ENCODE measurements at places on chromosomes 4 and X.

DNA sequence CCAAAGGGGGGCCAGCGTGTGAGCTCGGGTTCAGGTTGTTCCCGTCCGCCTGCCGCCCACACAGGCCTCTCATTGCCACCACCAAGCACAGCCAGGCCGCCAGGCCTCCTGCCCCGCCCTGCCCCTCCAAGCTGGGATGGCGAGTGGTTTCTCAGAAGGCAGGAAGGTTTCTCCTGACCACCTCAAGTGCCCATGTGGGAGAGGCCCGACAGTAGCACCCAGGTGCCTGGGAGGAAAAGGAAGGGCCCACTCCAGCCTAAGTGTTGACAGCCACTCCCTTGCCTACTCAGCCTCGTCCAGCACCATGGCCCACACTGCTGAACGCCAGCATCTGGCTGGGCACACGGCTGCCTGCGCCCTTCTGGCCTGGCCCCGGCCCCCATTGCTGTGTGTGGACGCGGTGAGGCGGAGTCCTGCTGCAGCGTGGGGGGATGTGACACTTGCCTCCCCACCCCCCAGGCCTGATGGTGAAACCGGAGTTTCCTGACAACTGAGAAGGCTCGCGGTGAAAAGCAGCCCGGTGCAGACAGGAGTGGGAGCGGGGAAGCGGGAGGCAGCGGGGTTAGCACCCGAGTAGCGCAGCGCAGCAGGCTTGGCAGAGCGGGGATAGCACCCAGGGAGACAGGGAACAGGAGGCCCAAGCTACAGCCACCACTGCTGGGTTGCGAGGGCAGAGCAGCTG is 19.2 kb downstream of the FLNA start:
- DNase-seq, result no peak

GRCh38 chrX:68878977-68879645 is 50.3 kb downstream of the EFNB1 start:
- no peak for DNase-seq

DNA sequence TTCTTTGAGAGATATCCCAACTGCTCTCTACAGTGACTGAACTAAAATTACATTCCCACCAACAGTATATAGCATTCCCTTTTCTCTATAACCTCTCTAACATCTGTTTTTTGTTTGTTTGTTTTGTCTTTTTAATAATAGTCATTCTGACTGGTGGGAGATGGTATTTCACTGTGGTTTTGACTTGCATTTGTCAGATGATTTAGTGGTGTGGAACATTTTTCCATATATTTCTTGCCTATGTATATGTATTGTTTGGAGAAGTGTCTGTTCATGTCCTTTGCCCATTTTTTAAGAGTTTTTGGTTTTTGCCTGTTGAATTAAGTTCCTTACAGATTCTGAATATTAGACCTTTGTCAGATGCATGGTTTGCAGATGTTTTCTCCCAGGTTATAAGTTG is 9.0 kb downstream of the USO1 start:
- DNase-seq, result no peak

DNA sequence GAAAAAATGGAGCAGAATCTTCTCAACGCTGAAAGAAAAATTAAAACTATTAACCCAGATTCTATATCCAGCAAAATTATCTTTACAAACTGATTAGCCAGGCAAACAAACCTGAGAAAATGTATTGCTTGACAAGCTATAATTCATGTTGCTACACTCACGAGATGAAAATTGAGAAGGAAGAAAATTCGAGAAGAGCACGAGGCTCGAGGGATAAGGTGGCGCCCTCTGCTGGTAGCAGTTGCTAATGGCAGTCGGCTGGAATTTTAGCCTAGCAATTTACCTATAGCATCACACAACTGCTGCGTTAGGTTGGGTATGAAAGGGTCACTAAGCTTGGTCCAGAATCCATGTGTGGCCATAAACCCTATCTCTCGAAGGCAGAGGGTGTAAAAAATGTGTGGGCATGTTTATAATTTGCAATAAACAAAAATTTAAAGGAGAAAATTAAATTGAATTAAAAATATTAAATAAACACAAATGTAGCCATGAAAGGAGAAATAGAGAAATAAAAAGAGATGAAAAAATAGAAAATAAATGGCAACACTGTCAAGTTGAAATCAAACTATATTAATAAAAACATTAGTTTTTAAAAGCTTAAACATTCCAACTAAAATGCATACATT is 126.6 kb downstream of the PPP4R3C start:
- DNase-seq, result peak; percentile 5

DNA sequence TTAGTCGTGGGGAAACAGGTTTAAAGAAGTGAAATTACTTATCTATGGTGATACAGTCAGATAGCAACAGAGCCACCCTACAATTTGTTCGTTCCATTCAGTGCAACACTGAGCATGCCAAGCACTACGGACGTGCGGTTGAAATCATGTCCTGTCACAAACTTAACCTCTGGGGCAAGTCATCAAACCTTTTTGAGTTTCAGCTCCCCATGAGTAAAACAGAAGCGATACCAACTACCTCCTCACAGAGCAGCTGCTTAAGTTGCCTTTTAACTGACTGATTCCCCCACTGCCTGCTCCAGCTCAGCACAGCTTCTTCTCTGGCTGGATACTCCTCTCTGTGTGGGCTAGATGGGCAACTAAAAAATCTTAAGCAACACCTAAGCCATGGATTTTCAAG is 36.0 kb downstream of the LHFPL1 start:
- DNase-seq, result no peak

DNA sequence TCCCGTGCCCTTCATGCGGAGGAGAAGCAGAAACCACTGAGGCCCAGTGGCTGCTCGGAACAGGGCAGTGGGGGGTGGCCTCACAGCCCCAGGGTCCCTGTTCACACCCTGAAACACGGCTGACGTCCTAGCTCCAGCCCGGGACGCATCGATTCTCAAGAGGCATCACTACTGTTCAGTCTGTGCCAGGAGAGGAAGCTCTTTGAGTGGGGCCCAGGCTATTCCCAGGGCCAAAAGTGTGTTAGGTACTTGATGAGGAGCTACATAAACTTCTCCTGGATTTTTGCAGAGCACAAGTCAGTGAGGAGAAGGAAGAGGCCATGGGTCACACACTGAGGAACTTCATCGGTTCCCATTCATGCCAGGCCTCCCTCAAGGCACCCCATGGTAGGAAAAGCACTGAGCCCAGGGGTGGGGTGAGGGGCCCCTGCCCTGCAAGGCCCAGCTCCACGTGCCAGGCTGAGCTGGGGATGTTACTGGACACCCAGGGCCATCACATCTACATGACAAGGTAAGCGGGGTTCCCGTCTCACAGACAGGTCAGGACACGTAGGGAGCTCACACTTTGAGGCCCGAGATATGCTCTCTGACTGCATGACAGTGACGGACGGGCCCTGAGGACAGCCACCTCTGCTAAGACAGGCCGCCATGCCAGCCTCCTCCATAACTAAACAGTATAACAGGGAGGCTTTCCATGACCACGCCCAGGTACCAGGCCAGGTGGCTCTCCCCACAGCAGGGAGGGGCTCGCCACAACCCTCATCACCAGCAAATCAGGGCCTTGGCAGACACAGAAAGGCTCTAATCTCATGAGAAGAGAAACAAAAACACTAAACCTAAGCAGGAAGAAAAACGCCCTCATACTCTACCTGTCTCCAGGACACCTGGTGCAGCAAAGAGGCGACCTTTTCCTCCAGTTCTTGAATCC is 12.4 kb downstream of the TNIP2 start:
- DNase-seq, result peak; percentile 27

DNA sequence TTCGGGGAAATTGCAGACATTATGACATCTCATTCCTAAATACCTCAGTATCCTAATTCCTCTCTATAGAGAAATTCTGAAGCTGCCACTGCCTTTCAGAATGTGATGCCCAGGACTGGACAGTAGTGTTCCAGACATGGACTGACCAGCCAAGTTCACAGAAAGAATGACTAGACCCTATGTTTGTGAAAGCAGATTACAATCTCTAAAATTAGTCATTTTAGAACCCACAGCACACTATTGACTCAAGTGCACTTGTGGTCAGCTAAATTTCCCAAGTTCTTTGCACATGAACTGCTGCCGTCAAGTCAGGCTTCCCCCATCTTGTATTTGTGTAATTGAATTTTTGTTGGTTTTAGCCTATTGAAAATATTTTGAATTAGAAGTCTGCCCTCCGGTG is 81.0 kb upstream of the ESX1 start:
- DNase-seq, result no peak

GRCh38 chr4:152257601-152258066 is 278.3 kb downstream of the FBXW7 start:
- DNase-seq, result no peak

DNA sequence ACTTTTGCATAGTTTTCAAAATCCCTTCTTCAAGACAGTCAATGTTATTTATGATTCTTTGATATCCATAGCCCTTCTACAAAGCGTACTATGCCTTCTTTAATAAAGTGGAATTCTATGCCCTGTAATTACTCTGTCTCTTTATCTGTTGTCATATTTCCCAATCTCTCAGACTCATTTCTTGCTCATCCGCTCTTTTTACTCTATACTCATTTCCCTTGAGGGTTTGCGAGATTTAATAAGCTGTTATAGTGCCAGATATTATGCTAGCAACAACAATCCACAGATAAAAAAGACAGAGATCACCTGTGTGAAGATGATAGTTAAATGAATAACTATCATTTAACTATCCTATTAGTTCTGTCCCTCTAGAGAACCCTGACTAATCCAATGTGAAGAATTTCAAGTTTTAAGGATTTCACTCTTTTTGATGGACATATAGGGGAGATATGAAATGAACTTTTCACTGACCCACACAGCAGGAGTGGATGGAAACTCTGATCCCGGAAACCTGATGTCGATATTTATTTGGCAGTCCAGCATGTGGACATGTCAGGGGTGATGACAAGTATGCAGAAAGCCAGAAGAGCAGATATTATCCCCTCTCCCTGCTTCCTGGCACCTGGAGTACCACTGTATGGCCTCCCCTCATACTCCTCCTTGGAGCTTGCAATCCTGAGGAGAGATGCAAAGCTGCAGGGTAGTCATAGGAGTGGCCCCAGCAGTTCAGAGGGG is 49.7 kb downstream of the TMEM156 start:
- DNase-seq, result no peak

DNA sequence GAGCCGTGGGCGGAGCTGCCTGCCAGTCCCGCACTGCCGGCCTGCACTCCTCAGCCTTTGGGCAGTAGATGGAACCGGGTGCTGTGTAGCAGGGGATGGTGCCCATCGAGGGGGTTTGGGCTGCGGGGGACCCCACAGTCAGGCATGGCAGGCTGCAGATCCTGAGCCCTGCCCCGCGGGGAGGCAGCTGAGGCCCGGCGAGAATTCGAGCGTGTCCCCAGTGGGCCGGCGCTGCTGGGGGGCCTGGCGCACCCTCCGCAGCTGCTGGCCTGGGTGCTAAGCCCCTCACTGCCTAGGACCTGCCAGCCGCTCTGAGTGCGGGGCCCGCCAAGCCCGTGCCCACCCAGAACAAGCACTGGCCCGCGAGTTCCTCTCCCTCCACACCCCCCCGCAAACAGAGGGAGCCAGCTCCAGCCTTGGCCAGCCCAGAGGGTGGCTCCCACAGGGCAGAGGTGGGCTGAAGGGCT is 391.5 kb downstream of the SPOCK3 start:
- DNase-seq, result no peak

DNA sequence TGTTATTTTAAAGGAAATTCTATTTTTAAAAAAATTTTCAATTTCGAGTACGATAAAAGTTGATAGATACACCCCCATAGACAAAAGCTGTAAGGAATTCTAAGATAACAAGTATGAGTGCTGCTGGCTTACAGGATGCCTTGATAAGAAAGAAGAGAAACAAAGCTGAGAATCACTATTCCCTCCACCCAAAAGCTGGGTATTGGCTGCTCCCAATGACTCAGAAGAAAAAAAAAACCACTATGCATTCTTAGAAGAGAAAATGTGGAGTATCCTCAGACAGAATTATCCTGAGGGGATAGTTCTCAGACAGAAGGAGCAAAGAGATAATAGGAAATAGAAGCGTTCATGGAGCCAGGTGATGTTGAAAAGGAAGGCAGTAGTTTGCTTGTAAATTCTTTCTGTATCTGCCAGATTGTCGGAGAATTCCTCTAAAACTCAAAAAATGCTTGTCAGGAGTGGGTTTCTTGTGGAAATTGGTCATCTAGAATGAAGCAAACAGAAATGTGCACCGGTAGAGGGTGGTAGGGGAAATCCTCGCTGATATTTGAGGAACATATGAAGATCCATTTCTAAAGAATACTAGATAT is 217.5 kb upstream of the ADAMTS3 start:
- DNase-seq, result no peak

GRCh38 chr4:40916218-40916555 is 166.4 kb downstream of the NSUN7 start:
- DNase-seq, result no peak

DNA sequence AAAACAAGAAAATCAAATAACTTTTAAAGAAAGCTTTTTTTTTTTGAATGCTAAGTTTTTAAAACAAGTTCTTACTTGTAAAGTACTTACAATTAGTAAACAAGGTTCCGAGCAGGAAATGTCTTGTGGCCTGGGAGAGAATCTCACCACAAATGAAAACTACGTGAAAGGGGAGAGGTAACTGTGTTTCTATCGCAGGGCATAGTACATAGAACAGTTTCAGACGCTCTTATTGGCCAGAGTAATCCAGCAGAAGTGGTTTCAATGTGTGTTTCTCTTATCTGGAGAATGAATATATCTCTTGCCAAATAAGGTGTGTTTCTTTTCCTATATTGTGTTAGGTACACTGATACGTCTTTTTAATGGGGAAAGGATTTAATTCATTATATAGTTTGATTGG is at the start of gene PLAC8:
PLAC8 (minus strand) TSS at position 154 of the 400 bp plus-strand sequence. CDS start 6,808 bp downstream, outside the sequence.
- no peak for DNase-seq

GRCh38 chr4:138666366-138666765 is 349.2 kb upstream of the NOCT start:
- DNase-seq, result no peak

- DNase-seq, result peak; percentile 29
Observed at GRCh38 chr4:35151816-35152572, 1092.3 kb downstream of the ARAP2 start.

DNA sequence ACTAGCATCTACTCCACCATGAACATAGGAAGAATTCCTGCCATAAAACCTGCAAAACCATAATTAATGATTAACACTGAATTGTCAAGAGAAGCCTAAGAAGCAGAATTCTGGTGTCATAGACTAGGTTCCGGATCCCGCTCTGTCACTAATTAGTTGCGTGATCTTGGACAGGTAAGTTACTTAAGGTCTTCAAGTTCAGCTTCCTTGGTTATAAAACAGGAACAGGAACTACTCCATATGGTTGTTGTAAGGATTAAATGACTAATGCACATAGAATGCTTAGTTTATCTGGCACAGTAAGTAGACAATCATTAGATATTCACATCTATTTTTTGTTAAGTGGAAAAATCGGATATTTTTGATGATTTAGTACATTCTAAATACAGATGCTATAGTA is 14.3 kb downstream of the G3BP2 start:
- DNase-seq, result no peak

- DNase-seq, result no peak
Observed at GRCh38 chrX:38919202-38919601, 117.9 kb downstream of the MID1IP1 start.
